Fibroblast of the aortic adventitia (primary cell): ENCODE measurements at places on chromosomes 13 and 19. TPM values are rescaled to one million over a fixed set of nuclear protein-coding genes. Genes with fewer than 3 reads are reported as not detected.

The RASIP1 gene
- total RNA-seq: 0.16 and 0.45 TPM in 2 replicates

The SIGLEC10 gene
- total RNA-seq: not detected in 2 replicates

The SHISA2 gene
- 0.08 and 0.90 TPM in 2 replicates for total RNA-seq

The CGB2 gene
- total RNA-seq: not detected in 2 replicates

The ARL11 gene
- not detected in 2 replicates for total RNA-seq

The LGI4 gene
- 0.09 and 3.7 TPM in 2 replicates for total RNA-seq

The CLC gene
- total RNA-seq: not detected in 2 replicates
